ENCODE measurements at places on chromosomes 16 and 17.
A peak's percentile ranks its signal among the peaks of the same experiment; 100 is the strongest.

DNA sequence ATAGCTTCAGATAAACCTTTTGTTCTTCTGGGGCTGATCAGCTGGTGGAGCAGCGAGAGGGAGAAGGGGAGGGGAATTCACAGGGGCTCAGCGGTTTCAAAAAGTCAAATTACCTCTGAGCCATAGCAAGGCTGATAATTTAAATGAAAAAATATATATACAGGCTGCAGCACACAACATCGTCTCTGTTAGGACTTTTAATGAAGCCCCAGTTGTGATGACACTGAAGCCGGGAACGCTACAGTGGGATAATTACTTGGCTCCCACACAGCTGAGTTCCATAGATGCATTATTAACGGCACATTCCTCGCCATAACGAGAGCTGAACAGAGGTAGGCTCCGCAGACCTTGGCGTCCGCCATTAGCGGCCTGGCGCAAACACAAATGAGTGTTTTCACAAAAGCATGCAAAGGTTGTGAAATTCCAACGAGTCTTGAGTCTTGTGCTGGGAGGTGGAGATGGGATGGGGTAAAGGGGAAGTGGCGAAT is 216.0 kb downstream of the C16orf78 start:
- DNase-seq, result no peak

DNA sequence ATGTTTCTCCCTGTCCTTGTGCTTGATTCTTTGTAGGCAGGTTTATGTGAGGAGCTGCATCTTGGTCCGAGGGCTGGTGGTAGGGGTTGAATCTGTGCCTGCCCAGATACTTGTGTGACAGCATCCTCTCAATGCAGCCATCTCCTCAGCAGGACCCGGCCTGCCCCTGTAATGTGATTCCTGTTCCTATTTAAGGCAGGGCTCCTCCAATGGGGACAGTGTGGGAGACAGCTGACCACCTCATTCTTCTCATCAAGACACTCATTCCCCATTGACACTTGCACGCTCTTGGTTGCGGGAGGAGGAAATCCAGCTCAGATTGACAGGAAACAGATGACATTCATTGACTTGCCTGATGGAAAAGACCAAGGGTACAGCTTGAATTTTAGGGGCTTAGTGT is 384.5 kb downstream of the CPPED1 start:
- DNase-seq, result no peak

GRCh38 chr17:56023851-56024250 is 129.4 kb upstream of the ANKFN1 start:
- DNase-seq, result no peak

DNA sequence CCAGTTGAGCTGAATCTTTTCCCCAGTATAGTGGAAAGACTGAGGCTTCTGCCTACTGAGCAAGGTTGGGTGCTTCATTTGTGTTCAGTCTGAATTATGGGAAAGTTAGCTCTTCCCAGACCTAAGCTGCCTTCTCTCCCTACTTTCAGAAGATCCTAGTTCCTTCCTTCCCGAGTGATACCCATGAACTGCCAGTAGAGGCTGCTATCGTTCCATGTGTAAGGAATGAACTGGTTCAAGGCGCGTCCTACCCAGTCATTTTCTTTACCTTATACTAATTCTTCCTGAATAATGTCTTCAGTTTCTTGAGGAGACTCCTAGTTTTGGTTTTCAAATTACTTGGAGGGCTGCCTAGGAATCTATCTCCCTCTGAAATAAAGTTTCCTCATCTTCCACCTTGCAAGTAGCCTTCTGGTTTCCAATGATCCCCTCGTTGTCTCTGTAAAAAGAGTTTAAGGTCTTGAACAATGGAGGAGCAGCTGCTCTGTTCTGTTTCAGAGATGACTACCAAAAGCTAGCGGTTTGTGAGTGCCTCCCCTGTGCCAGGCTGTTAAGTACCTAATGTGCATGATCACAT is 934 bp upstream of the AOC2 start:
- DNase-seq, result peak; percentile 87

DNA sequence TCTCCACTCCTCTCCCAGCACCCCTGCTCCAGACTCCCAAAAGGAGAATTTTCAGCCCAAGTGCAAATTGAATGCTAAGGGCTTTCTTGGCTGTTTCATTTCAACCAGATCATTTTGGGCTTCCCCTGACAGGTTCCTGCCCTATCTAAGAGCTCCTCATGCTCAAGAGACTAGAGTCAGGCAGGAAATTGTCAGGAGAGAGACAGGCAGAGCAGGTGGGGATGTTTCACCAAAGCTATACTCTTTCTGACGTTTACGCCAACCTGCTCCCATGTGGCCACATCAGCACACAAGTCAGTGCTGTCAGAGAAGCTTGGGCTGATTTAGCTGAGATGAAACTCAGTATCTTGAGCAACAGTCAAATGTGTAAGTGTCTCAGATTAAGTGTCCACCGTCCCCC is 31.4 kb downstream of the HIC1 start:
- no peak for DNase-seq

DNA sequence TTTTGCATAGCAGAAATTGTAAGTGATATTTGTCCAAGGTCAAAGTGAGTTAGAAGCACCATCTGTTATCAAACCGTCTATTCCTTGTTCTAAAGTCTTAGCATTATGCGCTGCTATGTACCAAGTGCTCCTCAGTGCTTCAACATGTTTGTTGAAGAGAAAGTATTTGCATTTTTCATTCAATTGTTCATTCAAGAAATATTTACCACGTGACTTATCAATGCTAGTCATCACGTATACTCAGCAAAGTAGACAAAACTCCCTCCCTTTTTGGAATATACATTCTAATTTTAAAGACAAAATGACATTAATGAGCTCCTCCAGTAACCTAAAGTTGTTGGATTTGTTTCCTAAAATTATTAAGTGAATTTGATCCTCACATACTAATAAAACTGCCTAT is 388.0 kb upstream of the CDH8 start:
- no peak for DNase-seq

DNA sequence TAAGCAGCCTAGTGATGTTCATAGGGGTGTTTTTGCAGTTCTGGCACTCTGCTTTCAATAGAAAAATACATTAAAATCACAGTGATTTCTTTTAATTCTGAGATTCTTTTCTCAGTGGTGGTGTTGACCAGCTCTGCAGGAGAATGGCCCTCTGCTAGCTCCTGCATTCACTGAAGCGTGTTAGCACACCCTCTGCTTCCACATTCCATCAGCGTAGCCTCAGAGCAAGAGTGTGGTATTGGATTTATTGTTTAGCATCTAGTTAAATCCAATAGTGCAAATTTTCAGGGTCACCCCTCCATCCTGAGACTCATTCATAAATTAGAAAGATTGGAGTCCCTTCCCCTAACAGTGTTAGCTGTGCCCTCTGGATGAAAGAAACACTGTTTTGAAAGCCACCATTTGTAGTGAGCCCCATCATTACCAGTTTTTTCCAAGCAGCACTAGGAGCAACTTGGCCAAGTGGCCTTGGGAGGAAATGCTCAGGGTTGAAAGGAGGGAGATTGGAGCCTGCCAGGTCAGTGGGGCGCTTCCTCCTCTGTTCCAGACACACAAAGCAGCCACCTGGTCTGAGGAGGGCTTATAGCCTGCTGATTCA is 45.7 kb downstream of the B9D1 start:
- no peak for DNase-seq

DNA sequence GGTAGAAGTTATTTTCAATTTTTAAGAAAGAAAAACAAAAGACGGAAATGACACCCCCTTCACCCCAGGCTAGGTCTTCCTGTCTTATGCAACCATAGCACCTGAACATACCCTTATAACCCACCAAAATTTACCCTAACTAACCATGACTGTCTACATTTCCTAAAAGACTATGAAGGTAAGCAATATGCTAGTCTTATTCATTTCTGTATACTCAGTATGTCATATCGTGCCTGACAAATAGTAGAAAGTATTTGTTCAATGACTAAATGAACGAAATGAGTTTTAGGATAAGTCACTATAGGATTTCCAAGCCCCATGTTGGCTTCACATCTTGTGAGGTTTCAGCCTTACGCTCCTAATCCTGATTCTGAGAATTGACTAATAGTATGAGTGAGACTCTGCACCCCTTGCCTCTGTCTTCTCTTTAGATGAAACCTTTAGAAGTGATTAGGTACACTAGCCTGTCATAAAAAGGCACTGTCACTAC is 6.5 kb downstream of the ADAT1 start:
- no peak for DNase-seq

DNA sequence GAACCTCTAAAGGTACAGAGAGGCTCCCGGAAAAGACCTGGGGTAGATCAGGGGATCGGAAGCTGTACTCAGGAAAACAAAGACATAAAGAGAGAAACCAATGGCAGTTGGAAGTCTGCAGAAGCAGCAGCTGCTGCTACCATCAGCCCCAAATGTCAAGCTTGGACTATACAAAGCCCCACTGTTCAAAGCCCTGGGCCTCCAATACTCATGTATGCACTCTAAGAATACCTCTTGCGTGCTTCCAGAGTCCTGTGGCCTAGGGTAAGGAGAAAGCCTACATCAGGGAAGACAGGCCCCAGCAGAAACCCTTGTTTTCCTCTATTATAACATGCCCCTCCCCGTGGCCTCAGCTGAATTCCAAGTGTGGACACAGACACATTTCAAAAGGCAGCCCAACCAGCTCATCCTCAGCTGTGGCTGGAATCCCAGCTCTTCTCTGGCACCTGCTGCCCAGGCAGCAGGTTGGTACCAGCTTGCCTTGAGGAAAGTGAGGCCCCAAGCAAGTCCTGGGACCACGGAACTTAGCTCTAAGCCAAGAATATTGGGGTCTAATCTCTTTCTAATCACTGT is 19.3 kb upstream of the MTMR4 start:
- DNase-seq, result no peak

DNA sequence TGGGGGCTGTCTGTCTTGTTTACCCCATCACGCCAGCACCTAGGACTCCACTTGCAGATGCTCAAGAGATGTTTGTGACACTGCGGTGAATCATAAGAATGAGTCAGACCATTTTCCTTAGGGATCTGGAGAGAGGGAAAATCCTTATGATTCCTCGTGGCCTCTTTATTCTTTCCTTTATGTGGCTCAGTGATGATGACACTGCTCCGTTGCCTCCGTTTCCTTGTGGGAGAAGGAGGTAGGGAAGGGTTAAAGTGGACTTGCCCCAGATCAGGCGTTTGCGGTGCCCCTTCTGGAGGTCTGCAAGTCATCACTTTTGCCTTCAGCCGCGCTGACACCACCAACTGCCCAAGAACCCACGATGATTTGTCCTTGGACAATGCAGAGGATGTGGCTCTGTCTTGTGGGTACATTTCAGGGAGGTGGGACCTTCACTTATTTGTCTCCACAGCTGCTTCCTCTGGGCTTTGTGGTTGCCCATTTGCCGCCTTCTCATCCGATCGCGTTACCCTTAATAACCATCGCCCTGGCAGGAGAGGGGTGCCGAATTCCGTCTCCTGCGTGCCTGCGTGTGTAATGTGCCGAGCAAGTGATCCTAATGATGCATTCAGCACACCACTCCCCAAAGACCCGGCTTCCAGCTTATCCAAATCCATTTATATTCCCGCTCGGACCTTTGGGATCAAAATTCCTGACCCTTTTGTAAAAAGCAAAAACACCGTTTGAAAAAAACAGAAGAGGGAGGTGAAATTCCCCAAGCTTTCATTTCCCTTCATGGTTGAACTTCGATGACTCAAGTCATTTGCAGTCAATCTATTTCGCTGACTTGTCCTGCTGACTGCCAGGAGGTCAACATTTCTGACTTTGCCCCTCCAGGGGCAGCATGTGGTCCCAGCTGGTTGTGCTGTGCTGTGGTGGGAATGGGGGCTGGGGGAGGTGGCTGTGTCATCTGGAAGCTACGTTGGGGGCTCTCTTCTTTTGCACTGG is 87.2 kb upstream of the IRX3 start:
- DNase-seq, result peak; percentile 14

DNA sequence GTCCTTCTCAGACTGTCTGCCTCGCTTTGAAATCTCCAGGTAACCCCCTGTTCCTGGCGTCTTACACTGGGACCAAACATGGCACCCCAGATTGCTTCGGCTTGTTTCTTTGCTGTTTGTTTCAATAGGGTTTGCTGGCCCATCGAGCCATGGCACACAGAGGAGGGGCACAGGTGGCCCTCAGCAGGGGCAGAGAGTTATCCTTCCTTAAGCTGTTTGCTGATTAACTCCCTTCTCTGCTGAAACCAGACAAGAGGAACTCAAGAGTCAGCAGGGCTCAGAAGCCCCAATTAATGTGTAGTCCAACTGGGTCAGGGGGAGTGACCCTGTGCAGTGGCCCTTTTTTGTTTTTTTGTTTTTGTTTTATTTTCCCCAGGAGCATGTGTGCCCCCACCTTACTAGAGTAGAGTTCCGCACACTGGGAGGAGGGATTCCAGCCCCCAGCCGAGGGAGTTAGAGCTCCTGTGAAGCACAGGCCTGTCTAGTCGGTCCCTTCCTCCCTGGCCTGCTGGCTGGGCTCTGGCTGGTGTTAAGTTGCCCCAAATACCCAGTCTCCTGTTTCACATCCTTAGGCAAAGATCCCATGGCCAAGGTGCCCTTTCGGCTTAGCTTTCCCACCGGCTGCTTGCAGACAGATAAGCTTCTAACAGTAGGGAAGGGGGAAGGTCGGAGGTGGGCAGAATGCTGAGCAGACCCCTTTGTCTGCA is 39.3 kb downstream of the YPEL2 start:
- no peak for DNase-seq

DNA sequence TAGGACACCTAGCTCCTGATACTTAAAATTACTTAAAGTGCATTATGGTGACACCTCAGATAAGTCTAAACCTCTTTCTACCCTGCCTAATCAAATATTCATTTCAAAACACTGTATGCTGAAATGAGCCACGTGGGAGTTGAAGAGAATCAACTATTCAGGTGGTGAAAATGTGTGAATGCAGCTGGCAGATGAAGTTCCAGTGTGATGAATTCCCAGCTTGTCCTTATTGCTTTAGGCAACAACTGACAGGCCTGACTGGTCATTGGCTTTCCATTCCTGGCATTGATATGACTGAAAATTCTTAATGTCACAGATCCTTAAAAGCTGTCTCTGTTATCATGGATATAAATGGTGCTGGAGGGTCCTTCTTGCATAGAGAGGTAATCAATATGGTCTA is 301.9 kb upstream of the TBX2 start:
- no peak for DNase-seq

DNA sequence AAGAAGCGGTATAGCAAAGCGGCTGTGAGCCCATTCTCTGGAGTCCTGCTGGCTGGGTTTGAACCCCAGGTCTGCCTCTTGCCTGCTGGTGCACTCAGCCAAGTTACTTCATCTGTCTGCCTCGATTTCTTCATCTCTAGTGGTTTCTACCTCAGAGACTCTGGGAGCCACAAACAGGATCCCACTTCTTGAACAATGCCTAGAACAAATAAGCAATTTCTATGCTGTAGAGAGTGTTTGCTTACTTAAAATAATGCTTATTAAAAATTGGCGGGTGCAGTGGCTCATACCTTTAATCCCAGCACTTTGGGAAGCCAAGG is 75.5 kb downstream of the CMIP start:
- no peak for DNase-seq

- DNase-seq, result no peak
These were observed 3.6 kb upstream of the ALOX12B start for GRCh38 chr17:8091033-8091687.

GRCh38 chr16:30925632-30925987 is 2.2 kb downstream of the FBXL19 start:
- no peak for DNase-seq

- peak; percentile 76 for DNase-seq
These were observed 9.9 kb downstream of the TBX2 start for GRCh38 chr17:61409301-61410112.

GRCh38 chr17:20028443-20028842 is 19.3 kb downstream of the SPECC1 start:
- DNase-seq, result no peak

- DNase-seq, result no peak
These were observed 15.7 kb upstream of the MLKL start for GRCh38 chr16:74716355-74716754.
